ENCODE measurements at places on chromosomes 3 and 15.
A peak's percentile ranks its signal among the peaks of the same experiment; 100 is the strongest.

- no peak overlapping the region for H3K4me3 ChIP-seq
- no peak for DNase-seq
- no peak overlapping the region for H3K27ac ChIP-seq
- H3K4me1 ChIP-seq: no peaks in the 10 kb centered on the region
- H3K36me3 ChIP-seq: no peaks in the 10 kb centered on the region
Measured at GRCh38 chr3:8224941-8225340, 276.7 kb upstream of the LMCD1 start.

DNA sequence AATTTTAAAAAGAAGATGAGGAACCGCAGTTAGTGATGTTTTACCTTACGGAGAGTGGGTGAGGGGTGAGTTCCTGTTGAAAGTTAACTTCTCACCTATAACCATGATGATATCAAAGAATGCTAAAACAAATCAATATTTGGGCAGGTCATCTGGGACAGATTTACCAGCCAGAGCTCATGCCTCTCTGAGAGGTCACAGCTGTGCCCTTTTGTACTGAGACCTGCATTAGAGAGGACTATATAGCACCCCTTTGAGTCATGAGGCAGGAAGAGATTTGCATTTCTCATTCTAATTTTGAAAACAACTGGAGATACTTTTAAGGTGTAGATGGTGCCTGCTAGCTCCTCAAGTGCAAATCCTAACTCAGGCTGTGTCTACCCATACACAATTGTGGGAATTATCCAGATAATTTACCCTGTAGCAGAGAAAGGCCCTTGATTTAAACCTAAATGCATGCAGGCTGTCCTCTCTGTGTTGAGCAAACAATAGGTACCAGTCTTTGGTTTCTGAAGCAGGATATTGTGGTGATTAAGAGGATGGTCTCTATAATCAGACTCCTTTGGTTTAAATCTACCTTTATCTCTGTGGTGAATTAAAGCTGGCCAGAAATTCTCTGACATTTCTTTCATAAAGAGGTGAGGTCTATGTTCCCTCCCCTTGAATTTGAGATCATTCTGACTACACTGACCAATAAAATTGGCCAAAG lies 5.8 kb upstream of the TM4SF4 start:
- H3K4me3 ChIP-seq: no peak overlapping the region
- DNase-seq: no peak
- no peaks in the 10 kb centered on the region for H3K27me3 ChIP-seq
- H3K36me3 ChIP-seq: no peaks in the 10 kb centered on the region
- H3K27ac ChIP-seq: no peak overlapping the region

DNA sequence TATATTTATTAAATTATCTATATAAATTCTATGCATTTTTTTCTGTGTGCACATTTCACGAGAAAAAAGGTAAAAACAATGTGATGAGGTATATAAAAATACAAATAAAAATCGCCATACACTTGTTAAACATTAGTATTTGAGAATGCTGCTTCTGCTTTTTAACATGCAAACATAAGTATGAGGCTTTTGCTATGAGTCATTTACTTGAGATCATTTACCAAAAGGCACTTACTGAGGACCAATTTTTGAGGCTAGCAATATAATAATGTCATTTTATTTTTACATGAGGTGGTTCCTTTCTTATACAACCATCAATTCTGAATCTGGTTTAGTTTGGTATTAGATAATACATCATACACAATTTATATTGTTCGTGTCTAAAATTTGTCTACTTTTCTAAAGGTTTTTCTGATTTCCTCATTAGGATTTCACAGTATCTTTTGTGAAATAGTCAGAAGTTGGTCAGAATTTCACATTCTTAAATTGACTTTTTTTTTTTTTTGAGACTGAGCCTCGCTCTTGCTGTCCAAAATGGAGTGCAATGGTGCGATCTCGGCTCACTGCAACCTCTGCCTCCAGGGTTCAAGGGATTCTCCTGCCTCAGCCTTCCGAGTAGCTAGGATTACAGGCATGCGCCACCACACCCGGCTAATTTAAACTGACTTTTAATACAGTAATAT lies 25.6 kb downstream of the DCUN1D1 start:
- H3K4me3 ChIP-seq: no peak overlapping the region
- H3K36me3 ChIP-seq: 0 out of 2 replicates have a peak, but pooled peaks cover 14% of the 10 kb centered on the region
- no peak overlapping the region for H3K27ac ChIP-seq

DNA sequence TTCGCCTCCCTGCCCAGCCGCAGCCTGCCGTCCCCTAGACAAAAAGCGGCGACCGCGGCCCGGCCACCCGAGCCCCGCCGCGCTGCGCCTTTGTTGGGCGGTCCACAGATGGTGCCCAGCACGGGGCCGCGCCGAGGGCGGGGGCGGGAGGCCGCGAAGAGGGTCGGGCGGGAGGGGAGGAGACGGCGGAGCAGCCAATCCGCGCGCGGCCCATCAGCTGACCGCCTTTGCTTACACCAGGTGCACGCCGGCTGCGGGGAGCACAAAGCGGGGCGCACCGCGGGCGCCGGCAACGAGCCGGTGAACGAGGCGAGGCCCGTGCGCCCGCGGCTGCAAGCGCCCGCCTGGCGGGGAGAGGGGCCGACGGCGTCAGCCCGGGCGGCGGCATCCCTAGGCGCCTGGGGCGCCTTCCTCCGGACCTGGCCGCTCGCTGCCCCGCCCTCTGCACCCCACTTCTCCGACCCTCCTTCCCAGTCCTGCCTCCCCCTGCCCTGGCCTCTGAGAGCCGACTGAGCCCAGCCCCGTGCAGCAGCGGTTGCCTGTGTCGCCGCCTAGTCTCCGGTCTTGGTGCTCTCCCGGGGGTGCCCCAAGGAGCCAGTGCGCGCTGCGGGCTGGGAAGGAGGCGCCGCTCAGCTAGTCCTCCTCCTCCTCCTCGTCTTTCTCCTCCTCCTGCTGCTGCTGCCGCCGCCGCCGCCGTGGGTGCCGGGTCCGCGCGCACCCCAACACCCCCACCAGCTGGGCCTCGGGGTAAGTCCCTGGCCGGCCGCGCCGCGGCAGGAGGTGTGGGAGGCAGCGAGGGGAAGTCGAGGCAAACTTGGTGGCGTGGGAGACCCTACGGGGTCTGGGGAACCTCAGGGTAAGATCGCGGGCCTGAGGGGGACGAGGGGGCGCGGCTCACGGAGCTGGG lies at the start of gene LRRN1:
TSS of gene LRRN1 (plus strand) at position 259 of the 907 bp plus-strand sequence. CDS start 45,211 bp downstream, outside the sequence.
- peaks cover 40% of the 10 kb centered on the region for H3K27me3 ChIP-seq
- peak; percentile 22 for DNase-seq
- H3K36me3 ChIP-seq: no peaks in the 10 kb centered on the region

DNA sequence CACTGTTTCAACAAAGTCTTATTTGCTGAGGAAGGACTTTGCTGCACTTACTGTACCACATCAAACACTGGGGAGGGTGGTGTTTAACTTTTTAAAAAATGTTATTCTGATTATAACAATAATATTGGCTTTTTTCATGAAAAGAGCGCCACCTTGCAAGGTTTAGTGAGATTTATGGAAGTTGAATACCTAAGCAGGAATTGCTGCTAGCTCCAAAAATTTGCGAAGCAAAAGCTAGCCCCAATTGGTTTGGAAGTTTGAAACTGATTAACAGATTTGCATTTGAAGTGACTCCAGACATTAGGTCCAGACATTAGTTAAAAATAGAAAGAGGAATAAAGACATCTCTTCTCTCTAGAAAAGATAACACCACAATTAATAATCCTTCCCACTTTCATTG lies 6.7 kb downstream of the ZIC1 start:
- DNase-seq: no peak
- H3K27ac ChIP-seq: no peak overlapping the region
- no peaks in the 10 kb centered on the region for H3K4me1 ChIP-seq
- H3K27me3 ChIP-seq: no peaks in the 10 kb centered on the region
- H3K36me3 ChIP-seq: 0 out of 2 replicates have a peak, but pooled peaks cover 16% of the 10 kb centered on the region

DNA sequence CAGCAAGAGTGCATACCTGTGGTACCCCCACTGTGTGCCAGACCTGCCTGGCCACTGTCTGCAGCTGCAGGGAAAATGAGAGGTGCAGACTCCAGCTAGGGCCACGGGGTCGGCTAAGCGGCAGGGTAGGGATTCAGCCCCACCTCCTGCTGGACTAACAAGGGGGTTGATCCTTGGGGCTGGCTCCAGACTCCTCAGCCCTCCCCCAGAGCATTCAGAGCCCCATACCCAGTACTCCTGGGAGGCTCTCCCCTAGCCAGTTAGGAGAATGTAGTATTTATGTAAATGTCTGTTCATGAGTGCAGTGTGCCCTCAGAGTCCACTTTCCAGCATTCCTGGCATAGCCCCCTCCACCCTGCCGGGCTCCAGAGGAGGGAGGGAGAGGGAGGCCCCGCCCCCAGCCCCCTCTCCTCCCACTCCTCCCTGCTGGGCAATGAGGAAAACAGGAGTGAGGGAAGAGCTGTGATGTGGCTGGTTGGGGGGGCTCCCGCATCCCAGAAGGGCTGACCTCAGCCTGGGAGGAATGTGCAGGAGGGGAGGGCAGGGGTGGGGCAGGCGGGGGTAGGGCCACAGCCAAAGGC lies 4.5 kb upstream of the SEMA3B start:
- no peaks in the 10 kb centered on the region for H3K27me3 ChIP-seq
- no peaks in the 10 kb centered on the region for H3K36me3 ChIP-seq
- H3K4me3 ChIP-seq: no peak overlapping the region
- H3K4me1 ChIP-seq: peaks cover 35% of the 10 kb centered on the region
- DNase-seq: peak; percentile 83

GRCh38 chr15:76863123-76863522 lies 42.0 kb downstream of the SCAPER start:
- no peak overlapping the region for H3K4me3 ChIP-seq
- no peak for DNase-seq
- no peaks in the 10 kb centered on the region for H3K36me3 ChIP-seq
- no peak overlapping the region for H3K27ac ChIP-seq

GRCh38 chr15:67305506-67305905 lies 50.9 kb downstream of the IQCH start:
- H3K4me3 ChIP-seq: no peak overlapping the region
- H3K27me3 ChIP-seq: no peaks in the 10 kb centered on the region
- 0 out of 2 replicates have a peak, but pooled peaks cover 4% of the 10 kb centered on the region for H3K4me1 ChIP-seq
- no peaks in the 10 kb centered on the region for H3K36me3 ChIP-seq
- DNase-seq: no peak

GRCh38 chr15:89910891-89911626 lies 1.7 kb downstream of the ARPIN start:
- no peak for DNase-seq
- no peak overlapping the region for H3K4me3 ChIP-seq

- peak; percentile 69 for DNase-seq
- H3K27me3 ChIP-seq: no peaks in the 10 kb centered on the region
- H3K27ac ChIP-seq: peak overlapping the region; percentile 75
- peaks cover 49% of the 10 kb centered on the region for H3K4me1 ChIP-seq
- no peak overlapping the region for H3K4me3 ChIP-seq
Measured at GRCh38 chr15:42349186-42349585, 10.1 kb upstream of the CAPN3 start.

DNA sequence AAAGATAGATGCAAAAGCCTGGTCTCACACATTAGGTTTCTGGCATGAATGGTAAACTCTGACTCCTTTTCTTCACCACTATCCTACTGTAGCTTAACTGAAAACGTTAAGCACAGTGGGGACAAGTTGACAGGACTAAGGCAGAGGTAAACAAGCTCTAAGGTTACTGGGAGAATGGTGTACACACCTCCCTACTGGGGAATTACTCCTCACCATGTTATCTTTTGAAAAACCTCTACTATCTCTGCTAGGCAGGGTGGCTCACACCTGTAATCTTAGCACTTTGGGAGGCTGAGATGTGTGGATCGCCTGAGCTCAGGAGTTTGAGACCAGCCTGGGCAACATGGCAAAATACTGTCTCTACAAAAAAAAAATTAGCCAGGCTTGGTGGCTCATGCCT lies 29.1 kb downstream of the IP6K1 start:
- DNase-seq: no peak
- H3K4me1 ChIP-seq: no peaks in the 10 kb centered on the region
- H3K36me3 ChIP-seq: no peaks in the 10 kb centered on the region
- H3K27me3 ChIP-seq: no peaks in the 10 kb centered on the region
- no peak overlapping the region for H3K27ac ChIP-seq
- H3K4me3 ChIP-seq: no peak overlapping the region

- H3K4me3 ChIP-seq: no peak overlapping the region
- H3K4me1 ChIP-seq: peaks cover 29% of the 10 kb centered on the region
Measured at GRCh38 chr15:62107571-62108121, 40.9 kb downstream of the C2CD4A start.

GRCh38 chr3:137148917-137149316 lies 191.1 kb downstream of the IL20RB start:
- H3K27me3 ChIP-seq: no peaks in the 10 kb centered on the region
- DNase-seq: no peak
- no peak overlapping the region for H3K27ac ChIP-seq
- H3K4me1 ChIP-seq: no peaks in the 10 kb centered on the region

DNA sequence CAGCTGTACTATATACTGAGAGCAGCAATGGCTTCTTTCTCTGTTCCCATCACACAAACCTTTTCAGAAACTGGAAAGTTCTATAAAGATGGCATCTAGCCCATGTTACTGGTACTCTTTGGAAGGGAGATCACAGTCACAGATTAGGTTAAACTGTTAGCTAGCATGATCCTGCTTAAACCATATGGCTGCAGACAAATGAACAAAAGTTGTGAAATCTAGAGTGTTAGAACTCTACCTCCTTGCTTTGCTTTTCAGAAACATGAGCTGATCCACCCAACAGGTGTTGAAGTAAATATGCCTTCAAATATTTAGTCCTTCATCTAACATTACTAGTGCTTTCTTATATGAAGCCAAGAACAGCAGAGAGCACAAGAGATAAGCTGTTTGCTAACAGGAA lies 102.6 kb downstream of the SNRK start:
- H3K27me3 ChIP-seq: no peaks in the 10 kb centered on the region
- no peak overlapping the region for H3K4me3 ChIP-seq
- no peaks in the 10 kb centered on the region for H3K4me1 ChIP-seq
- no peak for DNase-seq
- no peak overlapping the region for H3K27ac ChIP-seq

- H3K4me1 ChIP-seq: no peaks in the 10 kb centered on the region
- no peak overlapping the region for H3K27ac ChIP-seq
- no peak overlapping the region for H3K4me3 ChIP-seq
Measured at GRCh38 chr15:101530224-101530958, 40.9 kb upstream of the PCSK6 start.

- no peaks in the 10 kb centered on the region for H3K27me3 ChIP-seq
- DNase-seq: no peak
- no peak overlapping the region for H3K4me3 ChIP-seq
Measured at GRCh38 chr15:50873935-50874361, 34.5 kb upstream of the AP4E1 start.

DNA sequence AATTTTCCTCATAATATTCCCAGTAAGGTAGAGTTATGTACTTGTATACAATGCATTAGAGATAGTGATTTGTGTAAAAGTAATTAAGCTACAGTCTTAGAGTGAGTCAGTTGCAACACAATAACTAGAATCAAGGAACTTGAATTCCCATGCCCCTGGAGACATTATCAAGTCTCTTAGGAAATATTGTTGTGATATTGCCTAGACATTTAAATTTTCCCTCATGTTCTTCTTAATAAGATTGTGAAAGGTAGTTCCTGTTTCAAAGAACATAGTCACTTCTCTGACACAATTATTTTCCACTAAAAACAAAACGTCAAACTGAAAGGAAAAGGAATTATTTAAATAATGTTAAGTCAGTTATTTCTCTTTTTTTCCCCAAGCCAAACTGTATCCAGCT lies 13.0 kb upstream of the ATP1B3 start:
- no peak overlapping the region for H3K4me3 ChIP-seq
- DNase-seq: peak; percentile 9
- no peak overlapping the region for H3K27ac ChIP-seq
- H3K4me1 ChIP-seq: no peaks in the 10 kb centered on the region
- no peaks in the 10 kb centered on the region for H3K36me3 ChIP-seq
- H3K27me3 ChIP-seq: no peaks in the 10 kb centered on the region

Measured in GM23248 (cell line).